Stimulated activated CD4-positive, alpha-beta T cell treated with anti-CD3 and anti-CD28 coated beads, Interleukin-15, amount 100 ng/mL, for 1 hour (primary cell): ENCODE measurements at places on chromosomes 12 and 14.

DNA sequence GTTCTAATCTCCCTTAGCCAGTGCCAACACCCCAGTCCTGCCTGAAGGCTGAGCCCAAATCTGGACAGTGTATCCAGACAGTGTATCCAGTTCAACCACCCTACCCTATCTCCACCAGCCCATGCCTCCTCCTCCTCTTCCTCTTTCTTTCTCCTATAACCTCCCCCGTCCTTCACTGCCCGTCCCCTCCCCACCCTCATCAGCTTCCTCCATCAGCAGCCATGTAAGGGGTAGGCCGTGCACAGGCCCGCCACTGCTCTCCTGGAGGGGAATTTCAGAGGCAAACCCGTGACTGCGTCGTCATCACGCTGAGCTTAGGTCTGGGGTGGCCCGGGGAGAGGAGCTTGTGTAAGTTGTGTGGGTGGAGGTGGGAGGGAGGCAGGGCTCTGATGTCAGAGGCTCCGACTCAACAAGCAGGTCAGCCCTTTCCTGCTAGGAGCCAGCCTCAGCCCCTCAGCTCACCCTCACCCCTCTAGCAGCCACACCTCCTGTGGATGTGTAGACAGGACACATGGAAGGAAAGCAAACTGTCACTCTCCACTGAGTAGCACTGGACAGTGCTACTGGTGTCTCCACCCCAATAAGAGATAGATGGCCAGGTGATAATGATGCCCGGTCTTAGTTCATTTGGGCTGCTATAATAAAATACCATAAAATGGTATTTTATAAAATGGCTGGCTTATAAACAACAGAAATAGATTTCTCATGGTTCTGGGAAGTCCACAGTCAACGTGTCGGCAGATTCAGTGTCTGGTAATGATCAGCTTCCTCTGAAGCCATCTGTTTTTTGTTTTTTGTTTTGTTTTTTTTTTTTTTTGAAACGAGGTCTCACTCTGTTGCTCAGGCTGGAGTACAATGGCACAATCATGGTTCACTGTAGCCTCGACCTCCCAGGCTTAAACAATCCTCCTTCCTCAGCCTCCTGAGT, 50.5 kb downstream of the IRF2BPL start:
- DNase-seq, result peak; percentile 79

- no peak for DNase-seq
Measured at GRCh38 chr14:91509878-91510170, 286 bp downstream of the PPP4R3A start.

- no peak for DNase-seq
Measured at GRCh38 chr12:132537836-132538662, 48.1 kb downstream of the FBRSL1 start.

DNA sequence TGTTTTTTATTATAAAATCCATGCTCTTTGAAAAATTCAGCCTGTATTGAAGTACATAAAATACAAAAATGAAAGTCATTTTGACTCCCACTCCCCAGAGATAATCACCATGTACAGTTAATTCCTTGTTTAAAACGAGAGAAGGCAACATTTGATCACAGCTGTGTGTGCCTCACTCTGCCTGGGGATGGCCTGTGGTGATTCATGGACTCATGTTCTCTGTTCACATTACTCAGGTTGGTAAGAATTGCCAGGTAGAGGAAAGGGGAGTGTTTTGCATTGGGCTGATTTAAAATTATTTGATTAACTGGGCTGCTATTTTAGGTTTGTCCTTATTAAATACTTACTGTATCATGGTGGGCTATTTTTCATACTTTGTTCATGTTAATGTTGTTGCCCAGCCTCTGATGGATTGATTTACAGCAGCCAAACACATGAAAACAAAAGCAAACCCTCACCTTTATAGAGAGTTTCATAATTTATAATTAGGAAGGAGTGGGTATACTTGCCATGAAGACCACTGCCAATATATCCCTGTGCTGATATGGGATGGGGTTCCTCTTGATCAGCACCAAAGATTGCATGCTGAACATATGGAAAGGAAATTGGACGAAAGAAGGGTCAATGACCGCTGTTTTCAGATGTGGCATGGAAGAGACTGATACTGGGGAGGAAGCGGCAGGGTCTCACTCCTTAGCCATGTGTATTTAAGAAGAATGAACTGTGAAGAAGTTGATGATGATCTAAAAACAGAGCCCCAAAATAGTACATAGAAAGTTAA, 3.0 kb downstream of the ZBTB1 start:
- no peak for DNase-seq

DNA sequence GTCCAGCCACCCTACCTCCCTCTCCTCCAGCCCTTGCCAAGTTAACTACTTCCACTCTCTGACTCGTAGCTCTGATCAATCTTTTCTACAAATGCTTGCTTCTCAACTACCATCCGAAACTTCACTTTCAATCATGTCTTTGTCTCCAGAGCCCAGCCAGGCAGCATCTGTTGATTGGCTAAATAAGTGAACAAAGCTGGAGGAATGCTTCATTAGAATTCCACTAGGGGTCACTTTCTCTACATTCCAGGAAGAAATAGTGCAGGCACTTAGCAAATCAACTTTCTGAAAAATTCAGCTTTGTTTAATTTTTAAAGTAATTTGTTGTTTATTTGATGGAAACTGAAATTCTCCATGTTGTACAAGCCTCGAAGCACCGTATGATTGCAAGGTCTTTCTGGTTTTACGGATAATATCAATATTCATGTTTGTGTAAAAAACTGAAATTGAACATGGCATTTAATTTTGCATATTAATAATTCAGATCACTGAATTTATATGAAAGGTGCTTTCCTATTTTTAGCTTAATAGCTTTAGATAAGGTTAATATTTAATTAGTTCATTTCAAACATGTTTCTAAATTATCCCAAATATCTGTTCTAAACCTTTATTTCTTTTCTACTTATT, 32.4 kb upstream of the HELB start:
- DNase-seq, result no peak

DNA sequence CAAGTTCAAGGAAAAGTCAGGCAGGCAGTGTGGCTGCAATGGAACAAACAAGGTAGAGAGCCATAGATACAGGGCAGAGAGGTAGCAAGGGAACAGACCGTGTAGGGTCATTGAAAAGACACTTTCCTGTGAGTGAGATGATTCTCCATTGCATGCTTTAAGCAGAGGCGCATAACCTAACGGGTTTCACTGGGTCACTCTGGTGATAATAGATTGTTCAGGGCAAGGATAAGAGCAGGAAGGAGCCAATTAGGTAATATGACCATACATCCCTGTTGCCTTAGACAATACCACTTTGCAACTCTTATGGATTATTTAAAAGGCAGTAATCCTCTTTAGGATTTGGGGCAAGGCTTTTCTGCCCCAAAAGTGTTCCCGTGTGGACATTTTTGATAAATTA, 214.1 kb downstream of the PTPRO start:
- no peak for DNase-seq

- DNase-seq, result no peak
Measured at GRCh38 chr14:56199095-56199981, 81.1 kb downstream of the PELI2 start.

DNA sequence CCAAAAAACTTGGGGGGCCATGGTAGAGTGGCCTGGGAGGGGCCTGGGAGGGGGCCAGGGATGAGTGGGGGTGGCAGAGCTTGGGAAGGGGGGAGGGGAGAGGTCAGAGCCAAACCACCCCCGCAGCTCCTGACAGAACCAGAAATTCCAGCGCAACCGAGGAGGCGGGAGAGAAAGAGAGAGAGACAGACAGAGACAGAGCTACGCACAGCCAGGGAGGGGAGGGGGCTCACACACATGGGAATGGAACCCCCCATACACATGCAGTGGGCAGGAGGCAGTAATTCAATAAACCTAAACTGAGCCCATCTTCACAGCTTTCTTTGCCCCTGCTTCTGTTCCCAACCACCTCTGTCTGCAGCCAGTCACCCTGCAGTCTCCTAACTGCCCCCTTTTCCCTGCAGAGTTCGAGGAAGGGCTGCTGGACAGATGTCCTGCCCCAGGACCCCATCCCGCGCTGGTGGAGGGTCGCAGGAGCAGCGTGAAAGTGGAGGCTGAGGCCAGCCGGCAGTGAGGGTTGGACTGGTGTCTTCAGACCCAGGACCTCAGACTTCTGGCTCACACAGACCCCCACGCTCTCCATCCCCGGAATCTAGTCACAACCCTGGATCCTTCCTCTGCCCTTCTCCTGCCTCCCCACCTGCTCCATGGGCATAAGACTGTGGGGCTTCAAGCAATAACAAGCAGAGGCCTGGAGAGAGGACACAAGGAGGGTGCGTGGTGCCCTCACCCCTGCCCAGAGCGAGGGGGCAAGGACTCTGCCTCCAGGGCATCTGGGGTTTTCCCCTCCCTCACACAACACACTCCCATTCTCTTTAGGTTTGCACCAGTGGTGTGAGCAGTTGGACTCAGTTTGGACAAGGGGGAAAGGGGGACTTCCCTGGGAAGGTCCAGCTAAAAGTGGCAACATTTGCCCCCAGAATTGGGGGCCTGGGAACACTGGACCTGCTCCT, 5.6 kb downstream of the NAB2 start:
- no peak for DNase-seq

- no peak for DNase-seq
Measured at GRCh38 chr14:49792618-49793017, 24.7 kb downstream of the KLHDC2 start.

DNA sequence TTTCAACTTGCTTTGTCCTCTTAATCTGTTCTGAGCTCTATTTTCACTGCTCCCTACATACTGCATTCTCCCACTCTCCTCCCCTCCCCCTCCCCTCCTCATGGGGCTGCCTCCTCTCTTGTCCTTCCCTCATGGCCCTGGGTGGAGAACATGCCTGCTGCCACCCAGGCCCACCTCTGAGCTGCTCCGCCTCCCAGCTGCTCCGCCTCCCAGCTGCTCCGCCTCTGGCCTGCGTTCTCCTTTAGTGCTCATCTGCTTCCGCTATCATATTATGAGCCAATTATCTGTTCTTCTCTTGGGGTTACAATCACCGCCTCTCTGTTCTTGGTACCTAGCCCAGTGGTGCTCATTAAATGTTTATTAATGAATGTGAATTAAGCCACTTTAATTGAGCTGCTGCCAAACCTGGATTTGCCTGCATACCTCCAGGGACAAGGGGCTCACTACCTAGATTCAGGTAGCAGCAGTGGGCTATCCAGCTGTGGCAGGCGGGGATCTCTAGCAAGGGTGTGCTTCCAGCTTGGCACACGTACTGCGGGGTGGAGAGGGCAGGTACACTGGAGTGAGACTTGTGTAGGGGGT, 32.0 kb upstream of the FAM181A start:
- no peak for DNase-seq
